Heart right ventricle (tissue), 16 donors: ENCODE measurements at places on chromosomes 5 and 9. TPM values are rescaled to one million over a fixed set of nuclear protein-coding genes. Genes with fewer than 3 reads are reported as not detected.

- DNase-seq = no peak
- H3K4me3 ChIP-seq = no peak overlapping the region
- H3K27ac ChIP-seq = no peak overlapping the region
- no peaks in the 10 kb centered on the region for H3K4me1 ChIP-seq
These were observed 28.3 kb upstream of the NR3C1 start for GRCh38 chr5:143431789-143432188.

GRCh38 chr5:73319036-73319435 lies 129.5 kb downstream of the FOXD1 start:
- no peak for DNase-seq
- no peak overlapping the region for H3K27ac ChIP-seq
- peaks cover 94% of the 10 kb centered on the region for H3K27me3 ChIP-seq
- no peaks in the 10 kb centered on the region for H3K36me3 ChIP-seq
- no peak overlapping the region for H3K4me3 ChIP-seq

- no peak for DNase-seq
- H3K4me3 ChIP-seq = no peak overlapping the region
- H3K4me1 ChIP-seq = no peaks in the 10 kb centered on the region
- no peaks in the 10 kb centered on the region for H3K27me3 ChIP-seq
- H3K27ac ChIP-seq = no peak overlapping the region
- no peaks in the 10 kb centered on the region for H3K36me3 ChIP-seq
These were observed 17.1 kb downstream of the MSANTD3 start for GRCh38 chr9:100443781-100444768.

PCDHGA1 gene
- 2.3 TPM for total RNA-seq

DNA sequence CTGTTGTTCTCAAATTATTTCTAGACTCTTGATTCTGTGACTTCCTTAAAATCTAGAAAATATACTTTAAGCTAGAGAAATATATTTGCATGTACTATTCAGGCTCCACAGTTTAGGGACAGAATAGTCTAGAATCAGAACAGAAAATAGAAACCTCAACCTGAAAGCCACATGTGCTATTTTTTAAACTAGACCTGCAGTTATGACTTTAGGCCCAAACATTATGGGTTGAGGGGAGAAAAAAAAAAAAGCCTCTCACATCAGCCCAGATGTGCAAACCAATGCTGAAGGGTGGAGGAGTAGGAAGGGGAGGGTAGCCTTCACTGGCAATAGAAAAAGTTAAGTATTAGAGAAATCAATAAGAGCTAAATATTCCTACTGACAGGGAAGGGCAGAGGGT lies 35.7 kb downstream of the ELL2 start:
- no peaks in the 10 kb centered on the region for H3K36me3 ChIP-seq
- H3K4me3 ChIP-seq = no peak overlapping the region
- no peak overlapping the region for H3K27ac ChIP-seq
- H3K4me1 ChIP-seq = peaks cover 13% of the 10 kb centered on the region
- H3K27me3 ChIP-seq = no peaks in the 10 kb centered on the region

- H3K36me3 ChIP-seq = no peaks in the 10 kb centered on the region
- H3K27me3 ChIP-seq = peaks cover 51% of the 10 kb centered on the region
- DNase-seq = no peak
- H3K4me3 ChIP-seq = no peak overlapping the region
- no peak overlapping the region for H3K27ac ChIP-seq
- H3K4me1 ChIP-seq = no peaks in the 10 kb centered on the region
These were observed 888 bp upstream of the LAMC3 start for GRCh38 chr9:131008086-131008485.

DNA sequence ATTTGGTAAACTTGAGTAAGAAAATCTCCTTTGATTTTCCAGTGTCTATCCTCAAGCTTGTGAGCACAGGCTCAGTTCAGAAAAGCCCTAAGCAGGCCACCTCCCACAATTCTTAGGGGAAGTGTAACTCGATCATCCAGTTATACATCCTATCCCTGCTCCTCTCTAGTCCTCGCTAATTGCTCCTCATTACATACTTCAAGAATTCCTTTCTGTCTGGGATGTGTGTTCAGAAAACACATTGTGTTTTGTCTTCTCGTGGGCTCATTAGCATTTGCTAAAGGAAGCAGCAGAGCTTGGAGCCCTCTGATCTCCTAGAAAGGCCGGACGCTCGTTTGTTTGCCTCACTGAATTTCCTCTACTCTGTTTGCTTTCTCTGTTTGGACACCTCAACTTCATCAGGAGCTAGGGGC lies 268.2 kb upstream of the RFX3 start:
- DNase-seq = no peak
- H3K27ac ChIP-seq = peak overlapping the region; percentile 36
- no peaks in the 10 kb centered on the region for H3K4me1 ChIP-seq

DNA sequence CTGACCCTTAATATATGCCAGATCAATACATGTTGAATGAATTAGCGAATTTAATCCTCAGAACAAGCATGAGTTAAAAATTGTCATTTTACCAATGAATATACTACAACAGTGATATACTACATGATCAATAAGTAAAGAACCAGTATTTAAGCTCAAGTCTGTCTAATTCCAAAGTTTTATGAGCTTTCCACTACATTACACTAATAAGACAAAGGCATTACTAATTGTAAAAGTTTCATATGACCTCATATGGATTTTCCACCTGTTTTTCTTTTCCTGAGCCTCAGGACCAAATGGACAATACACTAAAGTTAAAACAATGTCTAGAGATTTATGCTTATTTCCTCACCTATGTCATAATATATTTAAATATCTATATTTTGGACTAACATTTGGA lies 80.8 kb downstream of the OXCT1 start:
- H3K4me1 ChIP-seq = peaks cover 35% of the 10 kb centered on the region
- H3K36me3 ChIP-seq = no peaks in the 10 kb centered on the region
- H3K27ac ChIP-seq = no peak overlapping the region
- H3K27me3 ChIP-seq = no peaks in the 10 kb centered on the region

DNA sequence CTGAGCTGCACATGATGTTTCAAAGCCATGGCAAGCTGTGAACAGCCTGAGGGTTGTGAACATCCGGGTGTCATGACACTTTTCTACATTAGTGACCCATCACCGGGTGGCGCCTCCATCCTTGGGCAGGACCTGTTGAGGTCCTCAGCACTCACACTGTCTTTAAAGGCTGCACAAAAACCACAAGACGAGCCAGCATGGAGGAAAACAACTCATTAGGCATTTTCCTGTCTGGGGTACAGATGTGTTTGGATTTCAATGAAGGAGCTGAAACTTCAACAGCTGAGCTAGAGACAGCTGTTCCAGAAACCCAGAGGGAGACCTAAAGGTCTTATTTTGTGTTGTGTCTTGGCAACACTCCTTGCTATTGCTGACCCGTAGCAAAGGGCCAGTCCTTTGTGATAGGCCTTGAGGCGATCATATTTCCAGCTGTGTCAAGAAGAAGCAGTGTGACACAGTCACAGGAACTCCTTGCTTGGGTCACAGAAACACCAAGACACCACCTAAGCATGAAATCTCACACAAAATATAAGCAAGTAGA lies 151.8 kb upstream of the VLDLR start:
- peak; percentile 63 for DNase-seq
- H3K4me3 ChIP-seq = no peak overlapping the region
- no peaks in the 10 kb centered on the region for H3K36me3 ChIP-seq
- H3K4me1 ChIP-seq = peaks cover 40% of the 10 kb centered on the region

- H3K27ac ChIP-seq = no peak overlapping the region
- no peaks in the 10 kb centered on the region for H3K36me3 ChIP-seq
- H3K4me3 ChIP-seq = no peak overlapping the region
- no peaks in the 10 kb centered on the region for H3K4me1 ChIP-seq
- H3K27me3 ChIP-seq = no peaks in the 10 kb centered on the region
These were observed 78.4 kb upstream of the NR3C1 start for GRCh38 chr5:143481697-143482531.

PCDHGA7 gene
- 11.5 TPM for total RNA-seq

LPAR1 gene
- 9.6 TPM for total RNA-seq

GRCh38 chr5:154524181-154524580 lies 46.2 kb upstream of the HAND1 start:
- peaks cover 25% of the 10 kb centered on the region for H3K27me3 ChIP-seq
- peak overlapping the region; percentile 36 for H3K27ac ChIP-seq
- peaks cover 8% of the 10 kb centered on the region for H3K4me1 ChIP-seq

- H3K27ac ChIP-seq = no peak overlapping the region
- H3K4me1 ChIP-seq = no peaks in the 10 kb centered on the region
- H3K27me3 ChIP-seq = no peaks in the 10 kb centered on the region
- H3K4me3 ChIP-seq = no peak overlapping the region
- no peaks in the 10 kb centered on the region for H3K36me3 ChIP-seq
These were observed 18.9 kb upstream of the JAKMIP2 start for GRCh38 chr5:147801461-147801860.

- no peaks in the 10 kb centered on the region for H3K36me3 ChIP-seq
- H3K4me1 ChIP-seq = no peaks in the 10 kb centered on the region
- H3K4me3 ChIP-seq = no peak overlapping the region
- no peak overlapping the region for H3K27ac ChIP-seq
These were observed 497.2 kb downstream of the MAT2B start for GRCh38 chr5:164002628-164003027.

GRCh38 chr5:141241496-141241895 lies 3.7 kb upstream of the PCDHB15 start:
- H3K4me1 ChIP-seq = no peaks in the 10 kb centered on the region
- H3K36me3 ChIP-seq = no peaks in the 10 kb centered on the region
- DNase-seq = no peak
- H3K4me3 ChIP-seq = no peak overlapping the region

NDUFA8 gene
- 273 TPM for total RNA-seq

- H3K4me1 ChIP-seq = peaks cover 42% of the 10 kb centered on the region
- H3K4me3 ChIP-seq = no peak overlapping the region
- no peaks in the 10 kb centered on the region for H3K27me3 ChIP-seq
- DNase-seq = no peak
- no peaks in the 10 kb centered on the region for H3K36me3 ChIP-seq
These were observed 37.5 kb downstream of the CTNNA1 start for GRCh38 chr5:138790684-138791083.

FGF10 gene
- total RNA-seq = not detected

GRCh38 chr5:133164759-133165158 lies 112.9 kb downstream of the HSPA4 start:
- no peaks in the 10 kb centered on the region for H3K36me3 ChIP-seq
- no peaks in the 10 kb centered on the region for H3K27me3 ChIP-seq
- no peak overlapping the region for H3K27ac ChIP-seq
- no peak for DNase-seq
- H3K4me3 ChIP-seq = no peak overlapping the region
- no peaks in the 10 kb centered on the region for H3K4me1 ChIP-seq

PCDHA10 gene
- 0.20 TPM for total RNA-seq

- no peaks in the 10 kb centered on the region for H3K36me3 ChIP-seq
- no peaks in the 10 kb centered on the region for H3K4me1 ChIP-seq
- H3K27me3 ChIP-seq = no peaks in the 10 kb centered on the region
- no peak overlapping the region for H3K27ac ChIP-seq
- H3K4me3 ChIP-seq = no peak overlapping the region
These were observed 166.3 kb upstream of the FSTL4 start for GRCh38 chr5:133778636-133779035.

- DNase-seq = no peak
- H3K4me1 ChIP-seq = peaks cover 23% of the 10 kb centered on the region
- H3K27me3 ChIP-seq = no peaks in the 10 kb centered on the region
- peak overlapping the region; percentile 77 for H3K27ac ChIP-seq
These were observed 30.0 kb downstream of the S1PR3 start for GRCh38 chr9:89021154-89021803.

DNA sequence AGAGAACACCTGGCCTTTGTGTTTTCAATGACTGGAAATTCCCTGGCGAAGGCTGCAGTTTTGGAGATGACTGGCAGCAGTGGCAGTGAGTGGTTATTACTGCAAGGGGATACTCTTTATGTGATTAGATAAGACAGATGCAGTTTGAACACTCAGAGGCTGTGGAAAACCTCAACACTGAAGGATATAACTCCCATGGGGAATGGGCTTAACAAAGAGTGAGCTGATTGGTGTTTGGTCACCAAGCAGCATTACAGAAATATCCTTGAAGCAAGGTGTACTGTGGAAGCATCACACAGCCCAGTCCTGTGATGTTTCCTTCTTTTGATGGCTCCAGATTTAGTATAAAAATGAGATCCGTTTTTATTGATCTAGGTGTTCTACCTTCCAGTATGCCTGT lies 490.7 kb upstream of the PTPRD start:
- no peak overlapping the region for H3K4me3 ChIP-seq
- no peak for DNase-seq
- no peaks in the 10 kb centered on the region for H3K27me3 ChIP-seq
- H3K27ac ChIP-seq = no peak overlapping the region
- H3K4me1 ChIP-seq = no peaks in the 10 kb centered on the region

GRCh38 chr5:6905883-6906282 lies 192.7 kb downstream of the TENT4A start:
- no peak overlapping the region for H3K4me3 ChIP-seq
- H3K4me1 ChIP-seq = no peaks in the 10 kb centered on the region
- no peaks in the 10 kb centered on the region for H3K36me3 ChIP-seq
- peaks cover 4% of the 10 kb centered on the region for H3K27me3 ChIP-seq

- H3K27ac ChIP-seq = no peak overlapping the region
- no peak for DNase-seq
- no peaks in the 10 kb centered on the region for H3K4me1 ChIP-seq
- no peak overlapping the region for H3K4me3 ChIP-seq
- no peaks in the 10 kb centered on the region for H3K36me3 ChIP-seq
These were observed 240.2 kb upstream of the ZNF608 start for GRCh38 chr5:124986667-124987066.

DNA sequence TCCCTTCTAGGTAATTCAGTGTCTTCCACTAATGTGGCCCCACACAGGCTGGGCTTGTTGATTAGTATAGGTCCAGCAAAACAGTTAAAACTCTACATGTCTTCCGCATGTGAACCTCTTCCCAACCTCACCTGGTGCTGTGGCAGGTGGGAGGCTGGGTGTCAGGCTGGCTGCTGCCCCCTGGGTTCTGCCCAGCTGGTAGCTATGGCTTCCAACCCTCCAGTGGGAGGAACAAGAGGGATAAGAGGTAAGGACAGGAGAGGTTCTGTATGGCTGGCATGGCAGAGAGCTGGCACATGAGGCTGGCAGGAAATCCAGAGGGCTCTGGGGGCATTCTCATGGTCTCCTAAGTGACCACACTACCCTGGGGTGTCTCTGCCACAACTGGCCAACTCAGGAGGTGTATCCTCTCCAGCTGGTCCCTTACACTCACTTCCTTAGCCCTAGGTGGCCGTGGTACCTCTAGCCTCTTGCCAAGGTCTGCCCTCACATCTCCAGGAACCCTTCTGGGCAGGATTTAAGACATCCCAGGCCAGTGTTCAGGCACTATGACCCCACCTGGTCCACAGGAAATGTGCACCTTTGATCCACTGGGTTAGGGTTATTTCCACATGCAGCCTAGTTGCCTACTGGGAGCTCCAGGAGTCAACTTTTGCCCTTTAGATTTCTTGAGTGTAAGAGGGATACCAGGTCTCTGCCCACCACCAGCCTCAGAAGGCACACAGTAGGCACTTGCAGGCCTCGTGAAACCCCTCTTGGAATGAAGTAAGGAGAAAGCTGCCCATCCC lies 41.7 kb downstream of the AHRR start:
- no peak overlapping the region for H3K4me3 ChIP-seq
- H3K27ac ChIP-seq = no peak overlapping the region

- H3K36me3 ChIP-seq = no peaks in the 10 kb centered on the region
- H3K27ac ChIP-seq = peak overlapping the region; percentile 97
- peaks cover 6% of the 10 kb centered on the region for H3K4me1 ChIP-seq
- no peaks in the 10 kb centered on the region for H3K27me3 ChIP-seq
- H3K4me3 ChIP-seq = peak overlapping the region; percentile 97
- DNase-seq = no peak
These were observed 438 bp downstream of the NSUN2 start for GRCh38 chr5:6632324-6632887.
